HL-60 (cell line): ENCODE measurements at places on chromosomes 12 and 14.

- DNase-seq = no peak
These were observed 4.0 kb downstream of the AGAP2 start for GRCh38 chr12:57734591-57734990.

GRCh38 chr12:107200394-107200793 lies 107.0 kb upstream of the CRY1 start:
- no peak for DNase-seq

- no peak for DNase-seq
These were observed 119.9 kb upstream of the NCOR2 start for GRCh38 chr12:124687174-124687902.

DNA sequence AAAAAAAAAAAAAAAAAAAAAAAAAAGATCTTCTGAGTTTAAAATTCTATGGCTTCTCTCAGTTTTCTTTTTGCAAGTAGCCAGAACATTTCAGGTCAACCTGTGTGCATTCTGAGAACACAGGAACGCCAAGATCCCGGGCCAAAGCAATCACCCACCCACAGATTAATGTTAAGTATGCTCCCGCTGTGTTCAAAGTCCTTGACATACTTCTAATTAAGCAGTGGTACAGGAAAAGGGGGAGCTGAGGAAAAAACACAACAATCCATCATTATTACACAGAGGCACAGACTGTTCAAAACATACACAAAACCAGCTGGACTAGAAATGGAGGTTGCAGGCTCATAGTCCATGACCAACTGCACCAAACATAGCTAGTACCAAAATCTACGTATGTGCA lies 2.8 kb downstream of the FBXO21 start:
- no peak for DNase-seq
